NCI-H1092 (cell line): ENCODE measurements at places on chromosomes 5 and 9.

DNA sequence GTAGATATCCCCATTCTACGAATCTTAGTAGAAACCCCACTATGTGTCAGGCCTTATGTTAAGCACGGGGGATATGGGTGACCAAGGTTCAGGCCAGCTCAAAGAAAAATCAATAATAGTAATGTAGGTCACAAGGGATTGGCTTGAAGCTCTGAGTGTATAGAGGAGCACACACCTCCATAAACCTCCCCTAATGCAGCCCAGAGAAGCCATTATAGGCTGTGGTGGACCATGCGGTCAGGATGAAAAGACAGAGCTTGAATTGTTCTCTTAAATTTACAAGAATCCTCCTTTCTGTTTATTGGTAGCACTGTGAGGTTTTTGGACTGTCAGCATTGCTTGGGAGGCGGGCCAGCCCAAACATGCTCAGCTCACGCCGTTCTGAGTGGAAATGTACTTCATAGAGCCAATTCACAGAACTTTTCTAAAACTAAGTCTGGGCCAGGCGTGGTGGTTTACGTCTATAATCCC lies 9.1 kb downstream of the PDE6A start:
- DNase-seq, result no peak

GRCh38 chr9:119224431-119224830 lies 144.8 kb downstream of the BRINP1 start:
- DNase-seq, result no peak

DNA sequence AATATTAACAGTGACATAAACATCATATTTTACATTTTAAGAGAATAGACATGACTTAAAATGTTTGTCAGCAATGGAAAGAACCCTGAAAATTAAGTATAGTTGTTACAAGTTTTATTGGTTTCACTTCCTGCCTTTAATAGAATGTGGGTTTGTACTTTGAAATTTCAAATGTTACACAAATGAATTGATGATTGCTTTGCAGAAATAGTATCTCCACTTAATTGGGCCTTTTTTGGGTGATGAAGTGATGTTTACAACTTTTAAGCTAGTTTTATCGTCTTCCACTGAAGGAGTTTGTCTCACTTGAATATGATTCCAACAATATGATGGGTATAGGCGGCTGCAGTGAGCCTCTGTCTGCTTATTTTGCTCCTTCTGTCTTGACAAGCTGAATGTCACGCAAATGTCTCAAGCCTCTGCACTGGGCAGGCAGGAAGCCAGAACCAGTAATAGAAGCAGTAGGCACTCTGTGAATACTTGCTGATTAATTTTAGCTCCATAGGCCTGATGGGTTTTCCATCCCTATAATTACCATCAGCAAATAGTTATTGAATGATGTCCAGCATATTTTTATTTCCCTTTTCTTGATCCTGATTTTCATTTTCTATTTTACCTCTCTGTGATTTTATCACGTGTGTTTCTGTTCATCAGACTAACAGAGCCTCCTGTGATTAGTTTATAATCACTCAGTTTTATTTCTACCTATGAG lies 10.6 kb upstream of the NR3C1 start:
- no peak for DNase-seq

GRCh38 chr5:77642738-77643653 lies 4.5 kb upstream of the OTP start:
- DNase-seq, result no peak

DNA sequence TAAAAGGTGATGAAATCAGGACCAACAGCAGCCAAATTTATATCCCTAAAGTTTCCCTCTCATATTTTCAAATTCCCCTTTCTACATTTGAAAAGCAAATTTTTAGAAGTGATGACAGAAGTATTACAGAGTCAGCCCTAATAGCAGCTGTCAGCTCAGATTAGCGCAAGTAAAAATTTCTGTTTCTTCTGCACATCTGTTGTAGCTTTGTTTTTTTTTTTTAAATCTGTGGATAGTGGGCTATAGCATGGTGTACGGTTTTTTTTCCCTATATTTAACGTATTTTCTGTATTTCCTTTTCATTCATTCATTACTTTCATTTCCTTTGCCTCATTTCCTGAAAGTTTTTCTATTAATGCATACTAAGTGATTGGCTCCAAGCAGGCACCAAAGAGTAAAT lies 99.1 kb downstream of the MACIR start:
- no peak for DNase-seq

DNA sequence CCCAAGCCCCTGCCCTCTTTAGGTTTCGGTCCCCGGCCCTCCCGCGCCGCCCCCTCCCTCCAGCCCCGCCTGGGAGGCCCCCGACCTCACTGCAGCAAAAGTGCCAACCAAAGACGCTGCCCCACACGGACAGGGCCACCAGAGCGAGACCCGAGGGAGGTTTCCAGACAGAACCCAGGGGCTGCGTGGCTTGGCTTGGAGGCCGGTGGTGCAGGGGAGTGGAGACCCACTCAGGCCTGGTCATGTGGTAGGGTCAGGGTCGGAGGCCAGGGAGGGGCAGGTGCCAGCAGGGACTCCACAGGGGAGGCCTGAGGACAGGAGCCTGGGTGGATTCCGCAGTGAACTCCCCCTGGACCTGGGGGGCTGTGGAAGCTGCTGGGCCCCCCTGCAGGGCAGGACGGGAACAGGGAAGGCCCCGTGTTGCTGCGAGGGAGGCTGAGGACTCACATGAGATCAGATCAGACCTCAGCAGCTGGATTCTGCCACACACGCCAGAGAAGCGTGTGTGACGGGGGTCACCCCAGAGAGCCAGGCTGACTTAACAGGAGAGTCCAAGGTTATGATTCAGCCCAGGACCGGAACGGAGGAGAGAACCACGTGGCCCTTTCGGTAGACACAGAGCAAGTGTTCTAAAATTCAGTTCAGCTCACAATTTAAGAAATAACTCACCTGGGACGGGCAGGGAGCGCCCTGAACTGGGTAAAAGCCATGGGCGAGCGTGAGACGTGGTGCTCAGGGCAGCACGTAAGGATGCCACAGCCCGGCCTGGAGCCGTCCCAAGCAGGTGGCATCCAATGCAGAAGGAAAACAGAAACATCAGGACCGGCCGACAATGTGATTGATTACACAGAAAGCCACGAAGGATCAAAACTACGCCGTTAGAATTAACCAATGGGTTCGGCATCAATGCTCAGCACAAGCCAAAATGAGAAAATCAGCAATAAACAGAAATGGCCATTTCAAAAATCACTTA lies 38.9 kb downstream of the EXD3 start:
- no peak for DNase-seq
